ENCODE measurements at places on chromosomes 2 and 18.

GRCh38 chr2:47867205-47867604 lies 39.1 kb downstream of the FBXO11 start:
- no peak for DNase-seq

- no peak for DNase-seq
Observed at GRCh38 chr2:134276381-134277172, 22.7 kb downstream of the MGAT5 start.

GRCh38 chr2:67776276-67776675 lies 286.5 kb downstream of the C1D start:
- no peak for DNase-seq

DNA sequence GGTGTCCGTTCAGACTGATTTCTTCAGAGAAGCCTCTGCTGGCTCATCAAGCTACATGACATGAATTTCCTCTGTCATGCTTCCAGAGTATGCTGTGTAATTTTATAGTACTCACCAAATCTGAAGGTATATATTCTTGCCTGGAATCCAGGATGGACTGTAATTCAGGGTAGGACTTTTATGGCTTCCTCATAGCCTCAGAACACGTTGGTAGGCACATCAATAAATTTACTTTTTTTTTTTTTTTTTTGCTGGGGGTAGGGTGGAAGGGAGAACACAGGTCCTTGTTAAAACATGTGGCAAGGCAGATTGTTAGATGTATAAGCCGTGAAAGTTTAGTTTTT lies 34.4 kb downstream of the MTA3 start:
- DNase-seq: no peak

DNA sequence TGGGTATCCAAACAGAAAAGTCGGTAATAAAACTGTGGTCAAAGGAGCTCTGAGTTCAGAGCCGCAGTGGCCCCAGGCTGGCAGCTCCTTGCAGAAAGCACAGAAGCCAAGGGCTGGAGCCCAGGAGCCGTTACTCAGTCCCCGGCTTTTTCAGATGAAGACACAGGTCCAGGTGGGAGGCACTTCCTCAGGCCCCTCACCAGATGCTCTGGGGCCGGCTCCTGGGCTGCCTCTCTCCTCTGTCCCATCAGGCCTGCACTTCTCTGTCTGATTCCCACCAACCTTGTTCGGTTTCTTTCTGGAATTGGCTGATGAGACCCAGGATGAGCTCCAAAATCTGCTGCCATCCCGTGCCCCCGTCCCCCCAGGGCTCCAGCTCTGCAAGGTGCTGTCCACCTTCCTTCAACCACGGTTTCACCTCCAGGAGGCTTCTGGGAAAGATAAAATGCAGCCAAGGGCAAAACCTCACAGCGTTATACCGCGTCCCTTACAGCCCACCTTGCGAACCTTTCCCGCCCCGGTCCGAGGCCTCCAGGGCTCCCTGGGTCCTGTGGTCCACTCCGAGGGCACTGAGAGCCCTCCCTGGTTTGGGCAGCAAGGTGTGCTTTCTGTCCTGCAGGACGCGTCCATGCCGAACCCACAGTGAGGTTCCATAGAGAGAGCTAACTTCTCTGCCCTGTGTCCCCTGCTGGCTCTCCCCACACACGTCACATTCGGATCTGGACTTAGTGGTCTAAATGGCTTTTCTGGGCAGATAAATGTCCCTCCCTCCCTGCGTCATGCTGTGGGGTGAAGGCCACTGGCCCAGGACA lies 102.9 kb downstream of the TPO start:
- no peak for DNase-seq

- DNase-seq: no peak
Observed at GRCh38 chr18:12751891-12752290, 49.0 kb downstream of the PSMG2 start.

GRCh38 chr2:176642074-176642473 lies 372.8 kb downstream of the MTX2 start:
- DNase-seq: no peak

- DNase-seq: no peak
Observed at GRCh38 chr2:32798829-32799228, 147.9 kb upstream of the LTBP1 start.
